Adrenal gland (tissue), 19 donors: ENCODE measurements at places on chromosomes 12 and 14. TPM values are rescaled to one million over a fixed set of nuclear protein-coding genes. Genes with fewer than 3 reads are reported as not detected.

The SOAT2 gene
- total RNA-seq, result not detected

The CEBPE gene
- total RNA-seq, result not detected

The ASCL4 gene
- not detected for total RNA-seq

The CCDC197 gene
- not detected for total RNA-seq

The EMP1 gene
- 10.0 TPM for total RNA-seq

The DBX2 gene
- total RNA-seq, result not detected

The UBE3B gene
- 41.4 TPM for total RNA-seq

The WDR89 gene
- total RNA-seq, result 14.8 TPM

GRCh38 chr14:43471595-43471994, 1035.5 kb downstream of the FSCB start:
- no peak overlapping the region for H3K27ac ChIP-seq
- H3K36me3 ChIP-seq, result no peaks in the 10 kb centered on the region
- no peaks in the 10 kb centered on the region for H3K27me3 ChIP-seq
- no peak overlapping the region for H3K4me3 ChIP-seq

DNA sequence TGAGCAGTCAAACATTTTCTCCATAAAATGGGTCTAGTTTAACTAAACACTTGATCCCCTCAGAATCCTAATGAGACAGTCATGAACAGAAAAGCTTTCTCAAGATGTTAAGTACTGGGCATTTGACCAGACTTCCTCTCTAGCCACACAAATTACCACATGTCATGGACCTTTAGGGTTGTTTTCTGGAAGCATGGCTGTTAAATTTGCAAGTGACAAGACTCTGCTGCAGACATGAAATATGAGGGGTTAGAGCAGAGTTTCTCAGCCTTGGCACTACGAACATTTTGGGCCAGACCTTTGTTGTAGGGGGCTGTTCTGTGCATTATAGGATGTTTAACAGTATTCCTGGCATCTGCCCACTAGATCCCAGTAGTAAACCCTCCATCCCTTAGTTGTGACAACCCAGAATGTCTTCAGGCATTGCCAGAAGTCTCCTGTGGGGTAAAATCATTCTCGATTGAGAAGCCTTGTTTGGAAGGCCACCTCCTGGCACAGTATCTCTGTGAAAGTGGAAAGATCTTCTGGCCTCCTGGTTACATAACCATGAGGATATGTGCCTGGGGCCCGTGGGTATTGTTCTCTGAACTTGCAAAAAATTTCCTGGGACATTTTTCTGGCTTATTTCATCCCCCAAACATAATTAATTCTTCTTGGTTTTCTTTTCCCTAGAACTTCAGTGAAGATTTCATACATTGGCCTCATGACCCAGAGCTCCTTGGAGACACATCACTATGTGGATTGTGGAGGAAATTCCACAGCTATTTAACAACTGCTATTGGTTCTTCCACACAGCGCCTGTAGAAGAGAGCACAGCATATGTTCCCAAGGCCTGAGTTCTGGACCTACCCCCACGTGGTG, 4.3 kb downstream of the TMEM106C start:
- no peaks in the 10 kb centered on the region for H3K4me1 ChIP-seq
- no peak for DNase-seq
- H3K27me3 ChIP-seq, result no peaks in the 10 kb centered on the region
- H3K27ac ChIP-seq, result no peak overlapping the region
- H3K36me3 ChIP-seq, result no peaks in the 10 kb centered on the region

DNA sequence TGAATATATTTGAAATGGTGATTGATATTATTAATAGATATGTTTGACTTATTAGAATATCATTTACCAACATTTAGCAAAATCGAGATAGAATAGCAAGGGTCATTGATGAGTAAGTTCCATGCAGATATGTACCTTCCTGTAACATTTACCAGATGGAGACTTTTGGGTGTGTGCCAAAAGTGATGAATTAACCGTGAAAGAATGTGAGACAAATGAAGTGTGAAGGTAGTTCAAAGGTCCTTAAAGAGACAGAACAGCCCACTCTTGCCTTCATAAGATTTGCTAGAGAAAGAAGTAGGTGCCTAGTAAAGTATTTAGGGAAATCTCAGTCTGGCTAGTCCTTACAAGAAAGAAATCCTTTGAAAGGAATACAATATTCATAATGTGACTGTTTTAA, 45.5 kb downstream of the FGD4 start:
- no peak for DNase-seq
- H3K4me1 ChIP-seq, result no peaks in the 10 kb centered on the region
- no peaks in the 10 kb centered on the region for H3K36me3 ChIP-seq
- H3K27ac ChIP-seq, result no peak overlapping the region
- no peak overlapping the region for H3K4me3 ChIP-seq

- peak; percentile 76 for DNase-seq
- H3K4me3 ChIP-seq, result no peak overlapping the region
- no peaks in the 10 kb centered on the region for H3K27me3 ChIP-seq
- H3K27ac ChIP-seq, result peak overlapping the region; percentile 84
Measured at GRCh38 chr14:68140076-68140741, 320.6 kb downstream of the RAD51B start.

GRCh38 chr12:19036673-19037357, 92.7 kb upstream of the PLEKHA5 start:
- H3K4me3 ChIP-seq, result no peak overlapping the region
- H3K4me1 ChIP-seq, result no peaks in the 10 kb centered on the region
- H3K27me3 ChIP-seq, result no peaks in the 10 kb centered on the region
- no peaks in the 10 kb centered on the region for H3K36me3 ChIP-seq

DNA sequence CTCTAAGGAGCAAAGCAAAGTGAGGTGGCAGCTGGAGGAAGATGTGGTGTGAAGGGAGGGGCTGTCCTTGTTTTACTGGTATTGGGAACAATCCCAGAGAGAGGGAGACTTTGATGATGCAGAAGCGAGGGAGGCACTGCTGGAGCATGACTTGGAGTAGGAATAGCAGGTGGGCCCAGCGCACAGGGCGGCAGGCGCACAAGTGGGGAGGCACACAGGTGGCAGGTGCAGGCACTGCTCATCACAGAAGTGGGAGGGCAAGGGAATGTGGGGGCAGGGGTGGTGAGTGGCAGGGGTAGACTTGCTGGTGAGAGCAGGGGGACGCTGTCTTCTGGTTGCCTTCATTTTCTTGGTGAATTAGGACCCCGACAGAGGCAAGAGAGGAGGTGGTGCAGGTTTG, 11.5 kb upstream of the IFI27 start:
- peaks cover 7% of the 10 kb centered on the region for H3K36me3 ChIP-seq
- H3K4me3 ChIP-seq, result no peak overlapping the region
- DNase-seq, result no peak
- no peak overlapping the region for H3K27ac ChIP-seq
